ENCODE measurements at places on chromosomes 11 and 22. TPM values are rescaled to one million over a fixed set of nuclear protein-coding genes. Genes with fewer than 3 reads are reported as not detected.

MMP1 gene
- not detected for polyA plus RNA-seq

UBQLN3 gene
- not detected for polyA plus RNA-seq

OR51B2 gene
- polyA plus RNA-seq, result not detected

ASCL2 gene
- polyA plus RNA-seq, result 0.51 TPM

OR52A1 gene
- polyA plus RNA-seq, result 0.05 TPM

ACTN3 gene
- 0.39 TPM for polyA plus RNA-seq

ELFN2 gene
- 59.9 TPM for polyA plus RNA-seq

FZD4 gene
- 8.4 TPM for polyA plus RNA-seq

CREB3L1 gene
- polyA plus RNA-seq, result 21.5 TPM

FOLR1 gene
- 4.7 TPM for polyA plus RNA-seq

RAG1 gene
- polyA plus RNA-seq, result 0.29 TPM

SBF2 gene
- 50.3 TPM for polyA plus RNA-seq

SYCE3 gene
- not detected for polyA plus RNA-seq

CD6 gene
- polyA plus RNA-seq, result 5.0 TPM

MIAT gene
- 93.7 TPM for polyA plus RNA-seq

CCDC81 gene
- 4.3 TPM for polyA plus RNA-seq

LINC01488 gene
- not detected for polyA plus RNA-seq

IRAG1 gene
- 4.2 TPM for polyA plus RNA-seq

PTPMT1 gene
- 83.7 TPM for polyA plus RNA-seq

SIDT2 gene
- polyA plus RNA-seq, result 42.9 TPM

UCP3 gene
- polyA plus RNA-seq, result 3.0 TPM

TMPRSS6 gene
- polyA plus RNA-seq, result 0.24 TPM

MPZL2 gene
- 2.0 TPM for polyA plus RNA-seq

LYVE1 gene
- 12.5 TPM for polyA plus RNA-seq

PITPNM1 gene
- 101 TPM for polyA plus RNA-seq

AIFM3 gene
- polyA plus RNA-seq, result 31.1 TPM

UPK3A gene
- polyA plus RNA-seq, result 0.42 TPM

MYBPC3 gene
- 0.16 TPM for polyA plus RNA-seq

RFPL3 gene
- 0.38 TPM for polyA plus RNA-seq

HBB gene
- polyA plus RNA-seq, result 148 TPM

P2RX3 gene
- 3.6 TPM for polyA plus RNA-seq

RPS6KA4 gene
- polyA plus RNA-seq, result 27.2 TPM

SSH3 gene
- 14.2 TPM for polyA plus RNA-seq

DRD2 gene
- 12.0 TPM for polyA plus RNA-seq

H19 gene
- polyA plus RNA-seq, result 701 TPM

Measured in spinal cord (tissue), 10 donors.